ENCODE measurements at places on chromosomes 11 and 22.

DNA sequence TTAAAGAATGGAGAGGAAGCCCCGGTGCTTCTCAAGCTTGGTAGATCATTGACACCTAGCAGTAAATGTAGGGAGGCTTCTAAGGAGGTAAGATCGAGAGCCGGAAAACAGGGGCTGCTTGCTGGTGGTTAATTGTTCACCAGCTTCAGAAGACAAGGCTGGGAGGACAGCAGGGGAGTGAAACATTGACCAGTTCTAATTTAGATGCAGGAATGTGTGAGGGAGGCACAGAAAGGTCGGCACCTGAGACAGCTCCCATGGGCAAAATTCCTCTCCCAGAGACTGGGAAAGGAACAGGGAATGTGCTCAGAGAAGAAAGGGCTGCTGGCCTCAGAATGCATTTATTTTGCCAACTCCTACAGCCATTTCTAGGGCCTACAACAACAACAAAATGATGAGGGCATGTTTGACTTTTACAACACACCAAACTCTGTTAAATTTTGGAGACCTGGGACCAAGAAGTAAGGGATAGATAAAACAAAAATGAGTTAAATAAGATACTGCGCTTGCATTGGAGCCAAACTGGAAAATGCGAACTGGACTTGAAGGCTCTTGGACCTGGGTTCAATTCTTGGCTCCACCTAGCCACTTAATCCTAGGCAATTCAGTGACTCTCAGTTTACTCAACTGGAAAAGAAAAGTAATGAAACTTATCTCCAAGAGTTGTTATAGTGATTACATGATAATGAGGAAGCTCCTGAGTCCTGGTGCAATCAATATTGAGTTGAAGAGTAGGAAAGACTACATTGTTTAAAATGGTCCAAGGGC is 31.0 kb downstream of the FZD4 start:
- peak; percentile 87 for DNase-seq

DNA sequence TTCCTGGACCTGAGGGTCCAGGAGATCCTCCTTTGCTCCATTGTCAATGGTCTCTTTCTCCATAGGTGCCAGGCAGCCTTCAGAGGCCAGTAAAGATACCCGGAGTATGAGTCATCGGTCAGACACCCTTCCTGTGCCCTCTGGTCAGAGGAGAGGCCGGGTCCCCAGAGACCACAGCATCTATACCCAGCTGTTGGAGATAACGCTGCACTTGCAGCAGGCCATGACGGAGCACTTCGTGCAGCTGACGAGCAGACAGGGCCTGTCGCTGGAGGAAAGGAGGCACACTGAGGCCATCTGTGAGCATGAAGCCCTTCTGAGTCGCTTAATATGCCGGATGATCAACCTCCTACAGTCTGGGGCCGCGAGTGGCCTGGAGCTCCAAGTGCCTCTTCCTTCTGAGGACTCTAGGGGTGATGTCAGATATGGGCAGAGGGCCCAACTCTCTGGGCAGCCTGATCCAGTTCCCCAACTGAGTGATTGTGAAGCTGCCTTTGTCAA is at the start of gene ACCSL:
TSS of gene ACCSL (plus strand) at position 51 of the 501 bp plus-strand sequence. CDS start at position 107, 56 bp downstream.
- DNase-seq: no peak

GRCh38 chr11:32184723-32185376 is 94.0 kb downstream of the RCN1 start:
- DNase-seq: no peak

- DNase-seq: no peak
Observed at GRCh38 chr11:105004021-105004420, 18.9 kb downstream of the CASP5 start.

DNA sequence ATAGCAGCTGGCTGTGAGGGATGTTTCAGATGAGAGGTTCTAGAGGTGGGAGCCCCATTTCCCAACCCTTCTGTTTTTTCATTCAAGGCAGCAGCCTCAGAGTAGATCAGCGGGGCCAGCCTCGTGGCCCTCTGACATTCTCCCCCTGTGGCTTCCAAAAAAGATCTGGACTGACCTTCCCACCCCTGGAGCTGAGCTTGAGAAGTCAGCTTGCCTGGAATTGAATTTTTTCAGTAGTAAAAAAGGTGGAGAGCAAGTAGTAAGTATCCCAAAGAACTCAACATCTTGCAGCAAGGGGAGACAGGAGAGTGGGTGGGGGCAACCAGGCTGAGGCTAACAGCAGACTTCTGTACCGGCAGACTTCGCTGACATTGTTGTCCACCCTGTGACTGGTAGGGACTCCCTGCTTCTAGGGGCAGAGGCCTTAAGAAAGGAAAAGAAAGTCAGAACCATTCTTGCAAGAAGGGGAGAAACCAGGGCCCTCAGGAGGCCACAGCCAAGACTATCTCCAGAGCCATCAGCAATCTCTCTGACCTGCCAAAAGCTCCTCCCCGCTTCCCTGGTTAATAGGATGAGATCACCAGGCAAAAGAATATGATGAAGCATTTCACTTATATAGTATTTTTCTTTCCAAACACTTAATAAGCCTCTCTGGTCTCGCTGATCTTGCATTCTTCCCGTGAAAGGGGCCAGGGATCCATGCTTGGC is 2.0 kb upstream of the GRIK4 start:
- DNase-seq: no peak

GRCh38 chr11:123173040-123173855 is 21.8 kb downstream of the CLMP start:
- no peak for DNase-seq

DNA sequence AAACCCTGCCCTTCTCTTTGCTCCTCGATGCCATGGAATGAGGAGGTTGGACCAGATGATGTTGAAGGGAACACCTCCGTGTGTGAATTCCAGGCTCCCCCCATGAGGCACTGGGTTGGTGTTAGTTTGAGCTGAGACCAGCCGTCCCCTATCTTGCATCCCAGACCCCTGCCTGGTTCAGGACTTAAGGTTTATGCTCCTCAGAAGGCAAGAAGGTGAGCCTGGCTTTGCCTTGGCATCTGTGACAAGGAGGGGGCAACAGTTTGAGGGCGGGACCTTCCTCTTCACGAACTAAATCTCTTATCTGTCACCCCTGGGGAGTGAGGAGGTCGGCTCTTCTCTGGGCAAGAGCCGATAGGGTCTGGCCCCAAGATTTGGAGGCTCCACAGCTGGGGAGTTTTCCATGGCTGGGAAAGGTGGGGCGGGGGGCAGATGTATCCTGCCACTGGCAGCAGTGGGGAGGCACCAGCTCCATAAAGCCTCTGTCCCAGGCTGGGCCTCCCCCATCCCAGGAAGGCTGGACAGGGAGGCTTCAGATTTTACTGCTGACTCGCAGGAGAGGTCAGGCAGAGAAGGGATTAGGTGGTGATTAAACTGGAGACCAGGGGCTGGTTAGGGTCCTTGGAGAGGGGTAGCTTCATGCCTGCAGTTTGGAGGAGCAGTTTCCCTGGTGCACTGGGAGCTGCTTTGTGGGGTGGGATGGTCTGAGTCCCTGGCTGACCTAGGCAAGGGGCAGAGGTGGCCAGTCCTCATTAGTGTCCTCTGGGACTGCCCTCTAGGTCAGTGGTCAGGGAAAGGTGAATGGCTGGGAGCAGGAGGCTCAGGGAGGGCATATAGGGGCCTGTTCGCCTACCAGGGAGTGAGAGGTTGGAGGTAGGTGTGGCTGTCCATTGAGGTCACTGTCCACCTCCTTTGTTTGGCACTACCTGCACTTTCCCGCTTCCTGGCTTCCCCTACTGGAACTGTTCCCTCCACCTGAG is 1.1 kb downstream of the SEC14L2 start:
- DNase-seq: no peak

- DNase-seq: no peak
Observed at GRCh38 chr11:2099516-2100349, 39.5 kb downstream of the IGF2 start.

GRCh38 chr11:78131956-78132355 is 7.5 kb downstream of the ALG8 start:
- DNase-seq: no peak

DNA sequence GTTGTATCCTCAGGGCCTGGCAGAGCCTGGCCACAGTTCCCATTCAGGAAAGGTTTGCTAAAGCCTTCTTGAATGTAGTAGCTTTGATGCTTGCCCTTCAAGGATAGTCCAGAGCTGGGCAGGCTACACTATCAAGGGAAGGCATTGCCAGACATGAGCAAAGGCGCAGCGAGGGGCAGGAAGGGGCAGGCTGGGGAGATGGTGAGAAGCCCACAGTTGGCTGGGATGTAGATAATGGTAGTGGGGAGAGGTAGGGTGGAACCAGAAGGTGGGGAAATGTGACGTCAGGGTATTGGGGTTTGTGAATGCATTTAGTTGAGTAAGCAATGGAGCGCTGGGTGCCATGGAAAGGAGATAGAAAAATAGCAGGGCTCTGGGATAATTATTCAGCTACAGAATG is 28.6 kb downstream of the LRRC32 start:
- DNase-seq: no peak

DNA sequence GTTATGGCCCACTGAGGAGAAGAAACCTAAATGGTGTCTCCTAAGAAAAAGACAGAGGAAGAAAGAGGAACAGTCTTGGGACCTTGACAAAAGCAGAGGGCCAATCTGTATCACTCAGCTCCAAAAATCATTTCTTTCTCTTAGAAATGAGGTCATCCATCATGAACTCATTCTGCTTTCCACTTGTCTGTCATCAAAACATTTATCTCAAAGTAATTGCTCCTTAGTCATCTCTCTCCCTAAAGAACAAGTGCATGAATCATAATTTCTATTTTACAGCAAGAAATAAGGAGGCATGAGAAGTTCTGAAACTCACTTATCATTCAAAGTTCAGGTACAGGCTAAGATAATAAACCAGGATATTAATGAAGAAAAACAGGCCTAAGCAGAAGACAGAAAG is 375.6 kb downstream of the KCNA4 start:
- no peak for DNase-seq

- DNase-seq: no peak
Observed at GRCh38 chr11:62540804-62541701, 5.6 kb downstream of the AHNAK start.

GRCh38 chr11:129610125-129610524 is 205.5 kb upstream of the TMEM45B start:
- no peak for DNase-seq

DNA sequence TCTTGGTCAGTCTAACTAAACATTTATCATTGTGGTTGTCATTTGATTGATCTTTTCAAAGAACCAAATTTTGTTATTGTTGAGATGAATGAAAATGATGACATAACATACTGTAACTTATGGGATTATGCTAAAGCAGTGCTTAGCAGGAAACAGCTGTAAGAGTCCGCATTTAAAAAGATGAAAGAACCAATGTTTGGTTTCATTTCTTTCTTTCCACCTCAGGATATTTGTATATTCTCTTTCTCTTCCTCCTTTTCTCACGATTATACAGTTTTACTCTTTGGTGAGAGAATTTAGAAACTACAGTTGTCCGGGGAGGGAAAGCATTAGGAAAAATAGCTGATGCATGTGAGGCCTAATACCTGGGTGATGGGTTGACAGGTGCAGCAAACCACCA is 23.1 kb downstream of the PIH1D2 start:
- no peak for DNase-seq

GRCh38 chr11:96050435-96051182 is 126.7 kb upstream of the MTMR2 start:
- DNase-seq: no peak

DNA sequence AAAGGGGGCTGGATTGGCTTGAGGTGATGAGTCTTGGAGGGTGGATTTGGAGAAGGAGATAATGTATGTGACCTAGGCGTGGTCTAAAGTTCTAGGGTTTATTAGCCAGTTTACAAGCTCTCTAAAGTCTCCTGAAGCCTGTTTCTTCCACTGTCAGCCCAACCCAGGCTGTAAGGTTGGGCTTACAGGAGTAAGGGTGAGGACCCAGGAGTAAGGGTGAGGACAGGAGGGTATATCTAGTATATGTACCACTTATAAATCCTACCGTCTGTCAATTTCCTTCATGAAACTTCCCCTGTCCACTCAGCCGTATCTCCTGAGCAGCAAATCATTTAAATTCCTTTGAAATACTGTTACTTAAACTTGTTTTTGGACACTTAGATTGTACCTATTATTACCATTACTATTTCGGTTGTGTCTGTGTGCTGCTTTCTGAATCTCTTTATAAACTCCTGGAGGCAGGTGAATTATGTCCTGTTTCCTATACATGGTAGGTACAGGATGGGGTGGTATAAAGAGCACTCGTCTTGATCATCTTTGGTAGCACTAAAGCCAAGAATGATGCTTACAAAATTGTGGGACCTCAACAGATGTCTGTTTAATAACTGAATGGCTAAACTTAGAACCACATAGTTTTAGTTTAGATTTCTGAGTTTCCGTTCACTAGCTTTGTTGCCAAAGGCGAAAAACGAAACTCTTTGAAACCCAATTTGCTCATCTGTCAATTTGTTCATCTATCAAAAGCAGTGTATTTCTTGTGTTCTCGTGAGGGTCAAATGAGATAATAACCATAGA is 192.0 kb downstream of the GRIK4 start:
- no peak for DNase-seq

- DNase-seq: no peak
Observed at GRCh38 chr11:108635106-108635505, 29.8 kb upstream of the DDX10 start.

DNA sequence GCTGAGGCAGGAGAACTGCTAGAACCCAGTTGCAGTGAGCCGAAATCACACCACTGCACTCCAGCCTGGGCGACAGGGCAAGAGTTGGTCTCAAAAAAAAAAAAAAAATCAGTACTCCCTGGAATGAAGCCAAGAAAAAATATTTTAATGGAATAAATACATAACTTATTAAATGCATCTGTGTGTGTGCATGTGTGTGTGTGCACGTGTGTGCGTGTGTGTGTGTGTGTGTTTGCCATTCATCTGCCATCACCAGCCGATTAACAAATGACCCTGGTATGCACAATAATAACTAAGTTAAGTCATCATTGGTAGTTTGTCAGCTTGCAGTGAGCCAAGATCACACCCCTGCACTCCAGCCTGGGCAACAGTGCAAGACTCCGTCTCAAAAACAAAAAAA is 35.0 kb upstream of the SCGB1A1 start:
- DNase-seq: no peak

GRCh38 chr11:66488957-66489356 is 8.7 kb downstream of the DPP3 start:
- DNase-seq: no peak

DNA sequence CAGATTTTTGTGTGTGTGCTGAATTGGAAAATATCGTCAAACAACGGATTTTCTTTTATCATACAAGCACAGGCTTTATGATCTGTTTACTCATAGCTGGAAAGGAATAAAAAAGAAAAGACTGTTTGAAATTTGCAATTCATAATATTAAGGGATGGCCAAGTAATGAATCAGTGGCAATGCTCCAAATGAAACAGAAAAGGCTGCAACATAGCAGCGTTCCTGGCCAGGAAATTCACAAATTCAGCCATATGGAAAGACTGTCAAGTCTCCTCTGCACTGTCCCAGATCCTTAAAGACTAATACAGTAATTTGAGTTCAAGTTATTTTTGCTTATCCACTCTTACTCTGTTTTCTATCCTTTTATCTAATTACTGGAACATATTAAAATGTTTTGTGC is 98.2 kb downstream of the MSANTD4 start:
- DNase-seq: no peak

Data from iPS DF 6.9 (cell line).